ENCODE measurements at places on chromosomes 2 and 18.
A peak's percentile ranks its signal among the peaks of the same experiment; 100 is the strongest.

- no peak for DNase-seq
These were observed 75.9 kb downstream of the HRH4 start for GRCh38 chr18:24536326-24536725.

GRCh38 chr18:31624892-31625640 is 33.4 kb downstream of the TTR start:
- no peak for DNase-seq

- no peak for DNase-seq
These were observed 354.8 kb downstream of the DCC start for GRCh38 chr18:52694804-52695203.

DNA sequence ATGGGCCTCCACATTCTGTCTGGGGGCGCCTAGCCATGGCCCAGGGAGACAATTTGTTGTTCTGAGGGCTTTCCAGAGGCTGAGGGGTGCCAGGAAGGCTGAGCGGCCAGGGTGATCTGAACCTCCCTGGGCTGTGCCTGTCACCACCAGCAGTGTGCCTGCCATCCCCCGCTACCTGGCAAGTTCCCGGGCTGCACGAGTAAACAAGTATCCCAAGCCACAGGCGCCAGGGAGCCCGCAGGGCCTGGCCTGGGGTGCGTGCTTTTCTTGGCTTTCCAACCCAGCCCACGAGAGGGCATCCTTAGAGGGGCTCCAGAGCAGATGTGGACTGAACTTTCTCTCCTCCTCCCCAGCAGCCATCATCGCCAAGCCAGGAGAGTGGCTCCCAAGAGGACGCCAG is 35.1 kb upstream of the B3GNT7 start:
- DNase-seq, result no peak

DNA sequence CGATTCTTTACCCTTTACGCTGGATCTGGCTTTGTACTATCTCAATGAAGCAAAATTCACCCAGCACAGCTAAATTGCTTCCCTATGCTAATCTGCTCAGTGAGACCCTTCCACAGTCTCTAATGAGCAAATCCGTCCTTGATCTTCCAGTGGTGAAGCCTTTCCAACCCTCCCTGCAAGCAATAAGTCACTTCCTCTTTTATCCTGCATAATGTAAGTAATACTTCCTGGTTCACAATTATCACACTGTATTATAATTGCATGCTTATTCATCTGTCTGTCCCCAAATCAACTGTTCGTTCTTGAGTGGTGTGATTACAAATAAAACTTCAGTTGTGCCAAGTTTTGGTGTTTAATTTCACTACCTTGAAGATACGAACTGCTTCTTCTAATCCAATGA is 404.0 kb downstream of the ADCYAP1 start:
- DNase-seq, result no peak

- no peak for DNase-seq
These were observed 7.6 kb upstream of the SPDYA start for GRCh38 chr2:28802975-28803429.

GRCh38 chr2:69985216-69985615 is 23.8 kb upstream of the ASPRV1 start:
- DNase-seq, result no peak

- DNase-seq, result no peak
These were observed 31.2 kb upstream of the C1GALT1C1L start for GRCh38 chr2:43707255-43708015.

DNA sequence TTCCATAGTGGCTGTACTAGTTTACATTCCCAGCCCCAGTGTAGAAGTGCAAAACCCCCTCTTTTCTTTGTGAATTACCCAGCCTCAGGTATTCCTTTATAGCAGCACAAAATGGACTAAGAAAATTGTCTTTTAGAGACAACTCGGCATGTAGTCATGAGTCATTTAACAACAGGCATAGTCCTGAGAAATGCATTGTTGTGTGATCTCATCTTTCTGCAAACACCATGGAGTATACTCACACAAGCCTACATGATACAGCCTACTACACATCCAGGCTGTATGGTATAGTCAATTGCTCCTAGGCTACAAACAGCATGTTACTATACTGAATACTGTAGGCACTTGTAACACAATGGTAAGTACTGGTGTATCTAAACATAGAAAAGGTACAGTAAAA is 44.4 kb upstream of the MBP start:
- no peak for DNase-seq

- no peak for DNase-seq
These were observed 316 bp downstream of the GRP start for GRCh38 chr18:59220164-59220783.

GRCh38 chr18:25230658-25231326 is 121.2 kb downstream of the ZNF521 start:
- DNase-seq, result peak; percentile 65

DNA sequence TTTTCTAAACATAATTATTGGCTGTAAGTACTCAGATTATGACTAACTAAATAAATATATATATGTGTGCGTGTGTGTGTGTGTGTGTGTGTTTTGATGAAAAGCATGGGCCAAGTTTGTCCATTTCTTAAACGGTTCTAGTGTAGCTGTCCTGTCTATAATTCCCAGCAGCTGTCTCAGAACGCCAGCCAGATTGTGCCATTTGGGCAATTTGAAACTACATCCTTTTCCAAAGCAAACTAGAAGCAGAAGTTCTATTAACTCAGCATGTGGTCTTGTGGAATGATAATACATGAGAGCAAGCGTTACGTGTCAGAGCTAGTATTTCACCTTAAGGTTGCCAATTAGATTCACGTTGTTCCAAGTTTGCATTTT is 1.7 kb downstream of the ARHGAP28 start:
- no peak for DNase-seq

- no peak for DNase-seq
These were observed 36.5 kb downstream of the LPIN2 start for GRCh38 chr18:2976218-2977132.

DNA sequence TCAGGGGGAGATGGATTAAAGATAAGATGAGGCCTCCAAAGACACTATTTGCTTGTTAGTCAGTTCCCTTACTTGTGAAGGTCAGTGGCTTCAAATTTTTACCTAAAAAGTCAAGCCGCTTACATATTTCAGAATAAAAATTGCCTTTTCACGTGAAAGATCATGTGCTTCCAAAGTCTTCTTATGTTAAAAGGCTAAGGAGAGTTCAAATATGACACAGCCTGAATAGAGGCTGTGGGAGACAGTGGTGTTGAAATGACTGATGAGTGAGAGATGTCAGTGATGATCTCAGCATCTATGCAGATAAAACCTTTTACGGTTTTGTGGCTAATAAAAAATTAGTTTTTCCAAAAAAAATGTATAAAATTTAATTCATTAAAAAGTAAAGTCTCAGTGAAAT is 40.5 kb downstream of the UPP2 start:
- no peak for DNase-seq

DNA sequence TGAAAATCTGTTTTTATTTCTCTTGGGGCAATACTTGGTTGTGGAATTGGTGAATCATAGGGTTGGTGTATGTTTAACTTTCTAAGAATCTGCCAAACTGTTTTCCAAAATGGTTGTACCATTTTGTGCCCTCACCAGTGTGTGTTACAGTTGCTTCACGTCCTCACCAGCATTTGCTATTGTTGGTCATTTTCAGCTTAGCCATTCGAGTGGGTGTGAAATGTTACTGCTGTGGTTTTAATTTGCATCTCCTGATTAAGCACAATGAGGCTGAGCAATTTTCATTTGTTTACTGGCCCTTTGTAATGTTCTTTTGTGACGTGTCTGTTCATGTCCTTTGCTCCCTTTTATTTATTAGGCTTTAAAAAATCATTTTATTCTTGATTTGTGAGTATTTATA is 49.7 kb downstream of the FOSL2 start:
- no peak for DNase-seq

DNA sequence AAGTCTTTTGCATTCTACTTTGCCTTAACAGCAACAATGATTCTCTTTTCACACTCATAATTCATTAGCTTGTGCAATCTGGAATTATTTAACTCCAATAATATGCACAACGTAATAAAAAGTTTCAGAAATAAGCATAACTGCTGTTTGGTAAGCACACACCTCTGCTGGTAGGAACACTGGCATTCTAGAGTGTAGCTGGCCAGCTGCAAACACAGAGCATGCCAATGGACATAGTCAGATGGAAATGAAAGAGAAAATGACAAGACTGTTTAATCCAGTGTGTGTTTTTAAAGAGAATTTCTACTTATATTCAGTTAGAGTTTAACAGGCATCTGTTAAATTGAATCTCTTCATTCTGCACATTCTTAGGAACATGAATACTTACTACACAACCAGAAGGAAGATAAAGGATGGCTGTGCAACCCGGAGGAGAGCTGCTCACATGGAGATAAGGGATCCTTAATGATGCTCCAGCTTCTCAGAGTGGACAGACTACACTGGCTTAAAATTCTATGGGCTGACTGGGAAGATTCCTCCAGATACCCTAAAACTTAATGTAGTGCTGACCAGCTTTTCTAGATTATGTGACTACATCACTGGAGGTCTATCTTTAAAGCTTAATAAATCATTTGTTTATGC is 94.6 kb upstream of the CHAC2 start:
- no peak for DNase-seq

- no peak for DNase-seq
These were observed 32.3 kb upstream of the XDH start for GRCh38 chr2:31446848-31447247.

DNA sequence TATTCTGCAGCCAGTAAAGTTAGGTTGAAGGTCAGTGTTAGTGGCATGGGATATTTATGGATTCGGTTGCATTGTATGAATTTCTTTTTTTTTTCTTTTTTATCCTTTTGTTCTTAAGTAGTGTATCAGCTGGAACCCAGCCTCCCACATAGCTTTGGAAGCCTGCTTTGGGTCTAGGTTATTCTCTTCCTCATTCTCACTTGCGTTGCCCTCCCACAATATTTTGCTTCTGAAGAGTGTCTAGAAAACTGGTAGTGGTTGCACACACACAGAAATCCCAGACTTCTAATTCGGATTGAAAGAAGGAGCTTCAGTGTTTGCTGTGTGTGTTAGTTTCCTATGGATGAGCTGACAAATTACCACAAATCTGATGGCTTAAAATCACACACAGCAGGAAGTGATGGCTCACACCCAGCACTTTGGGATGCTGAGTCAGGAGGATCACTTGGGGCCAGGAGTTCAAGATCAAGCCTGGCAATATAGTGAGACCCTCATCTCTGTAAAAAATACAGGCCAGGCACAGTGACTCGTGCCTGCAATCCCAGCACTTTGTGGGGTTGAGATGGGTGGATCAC is 104.8 kb downstream of the ARL4C start:
- no peak for DNase-seq

GRCh38 chr2:239685965-239686364 is 285.1 kb upstream of the HDAC4 start:
- no peak for DNase-seq

GRCh38 chr2:181070836-181071200 is 90.4 kb downstream of the UBE2E3 start:
- DNase-seq, result no peak

DNA sequence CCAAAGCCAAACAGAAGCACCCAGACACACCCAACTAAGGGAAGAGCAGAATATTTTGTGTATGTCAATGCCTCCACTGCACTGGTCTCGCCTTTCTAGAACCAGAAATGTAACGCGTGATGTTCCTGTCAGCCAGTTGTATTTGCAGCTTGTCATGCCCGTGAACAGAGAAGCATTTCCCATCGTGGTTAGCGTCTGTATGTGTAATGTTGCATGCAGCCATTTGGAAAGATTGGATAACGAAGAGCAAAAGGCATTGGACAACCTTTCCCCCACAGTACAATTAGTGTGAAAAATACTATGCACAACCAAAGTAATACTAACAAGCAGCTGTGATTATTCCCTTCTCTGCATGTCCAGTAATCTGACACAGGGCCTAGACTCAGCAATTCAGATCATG is 140.5 kb downstream of the TMEM163 start:
- no peak for DNase-seq

- no peak for DNase-seq
These were observed 1232.3 kb upstream of the SLC39A10 start for GRCh38 chr2:194424683-194425209.

- no peak for DNase-seq
These were observed 90.4 kb downstream of the OSBPL6 start for GRCh38 chr2:178284613-178285286.

- DNase-seq, result no peak
These were observed 22.7 kb downstream of the TMEM87B start for GRCh38 chr2:112077814-112078213.

- no peak for DNase-seq
These were observed 150.9 kb upstream of the SERTAD2 start for GRCh38 chr2:64804651-64805050.

- no peak for DNase-seq
These were observed 90.3 kb upstream of the RAB27B start for GRCh38 chr18:54737986-54738385.

GRCh38 chr18:11673560-11673959 is 15.5 kb upstream of the GNAL start:
- no peak for DNase-seq

DNA sequence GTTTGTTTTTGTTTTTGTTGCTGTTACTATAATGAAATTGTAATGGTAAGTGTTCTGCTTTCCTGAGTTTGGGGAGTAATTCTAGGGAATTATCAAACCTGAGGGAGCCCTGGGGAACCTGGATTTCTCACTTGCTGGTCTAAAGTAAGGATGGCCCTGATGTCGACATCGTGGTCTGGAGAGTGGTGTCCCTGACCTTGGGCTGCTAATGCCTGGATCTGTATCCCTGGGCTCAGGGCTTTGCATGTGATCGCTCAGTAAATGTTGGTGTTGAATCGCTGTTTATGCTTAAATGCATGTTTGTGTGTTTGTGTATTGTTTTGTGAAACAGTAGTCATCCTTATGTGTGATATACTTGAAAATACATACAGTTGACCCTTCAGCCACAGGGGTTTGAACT is 6.1 kb downstream of the ACP1 start:
- DNase-seq, result no peak

GRCh38 chr2:39144416-39144815 is 23.6 kb upstream of the SOS1 start:
- DNase-seq, result no peak

- DNase-seq, result no peak
These were observed 74.4 kb upstream of the CYP20A1 start for GRCh38 chr2:203164311-203164935.

GRCh38 chr2:62300925-62301324 is 105.0 kb downstream of the B3GNT2 start:
- DNase-seq, result no peak

DNA sequence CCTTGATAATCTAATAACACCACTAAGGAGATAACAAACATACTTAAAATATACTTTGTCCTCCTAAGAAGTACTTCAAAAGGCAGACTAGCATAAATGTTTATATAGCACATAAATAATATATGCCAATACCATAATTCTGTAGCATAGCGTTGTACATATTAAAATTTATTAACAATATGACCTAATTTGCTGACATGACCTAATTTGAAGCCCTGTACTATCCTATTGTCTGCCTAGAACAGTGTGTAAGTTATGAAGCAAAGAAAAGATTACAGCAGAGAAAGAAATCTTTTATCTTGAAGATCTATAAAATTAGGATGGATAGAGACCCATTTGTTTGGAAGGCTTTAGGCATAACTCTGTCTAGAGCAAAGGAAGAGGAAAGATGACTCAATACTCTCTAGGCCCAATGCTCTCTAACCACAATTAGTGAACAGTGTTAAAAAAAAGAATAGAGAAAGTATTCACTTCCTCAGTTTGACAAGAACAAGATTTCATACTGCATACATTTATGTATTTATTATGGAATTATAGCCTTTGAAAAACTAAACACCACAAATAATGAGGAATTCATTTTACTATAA is 231.3 kb downstream of the ZRANB3 start:
- no peak for DNase-seq

- DNase-seq, result no peak
These were observed 427.0 kb downstream of the LPIN1 start for GRCh38 chr2:12173271-12173942.
